ENCODE measurements at places on chromosomes 3 and 15.

GRCh38 chr3:3241596-3241995, 62.1 kb upstream of the CRBN start:
- no peak for DNase-seq

- no peak for DNase-seq
These were observed 271.1 kb upstream of the C2CD4B start for GRCh38 chr15:62436235-62436634.

DNA sequence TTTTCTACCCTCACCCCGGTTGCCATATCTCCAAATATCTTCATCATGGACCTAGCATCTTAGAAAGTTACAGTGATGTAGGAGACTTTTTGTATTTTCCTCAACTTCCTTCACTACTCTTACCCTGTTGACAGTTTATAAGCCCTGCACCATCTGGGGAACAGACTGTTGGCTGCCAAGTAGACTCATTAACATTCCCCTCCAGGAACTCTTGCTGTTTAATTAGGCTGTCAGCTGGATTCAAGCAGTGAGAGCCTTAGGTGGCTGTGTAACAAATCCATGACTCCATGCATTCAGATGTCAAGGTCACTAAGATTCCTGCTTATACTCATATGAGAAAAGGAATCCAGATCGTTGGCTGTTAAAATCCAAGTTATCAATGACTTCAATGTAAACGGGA, 198.3 kb downstream of the NAALADL2 start:
- no peak for DNase-seq

DNA sequence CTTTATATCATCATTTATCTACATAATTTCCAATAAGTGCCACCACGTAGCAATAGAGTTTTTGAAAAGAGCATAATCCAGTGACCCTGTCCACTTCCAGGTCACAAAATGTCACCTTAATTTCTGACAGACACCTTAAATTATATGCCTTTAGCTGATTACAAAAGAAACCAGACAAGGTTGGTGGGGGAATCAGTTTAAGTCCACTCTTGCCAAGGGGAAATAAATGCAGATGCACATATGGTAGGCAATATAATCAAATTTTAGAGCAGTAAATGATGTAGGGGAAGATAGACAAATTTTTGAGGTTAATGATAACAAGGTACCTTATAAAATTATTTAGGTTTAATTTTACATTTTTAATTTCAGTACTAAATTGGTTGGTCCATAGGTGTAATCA, 253.5 kb downstream of the ZIC1 start:
- DNase-seq, result no peak

DNA sequence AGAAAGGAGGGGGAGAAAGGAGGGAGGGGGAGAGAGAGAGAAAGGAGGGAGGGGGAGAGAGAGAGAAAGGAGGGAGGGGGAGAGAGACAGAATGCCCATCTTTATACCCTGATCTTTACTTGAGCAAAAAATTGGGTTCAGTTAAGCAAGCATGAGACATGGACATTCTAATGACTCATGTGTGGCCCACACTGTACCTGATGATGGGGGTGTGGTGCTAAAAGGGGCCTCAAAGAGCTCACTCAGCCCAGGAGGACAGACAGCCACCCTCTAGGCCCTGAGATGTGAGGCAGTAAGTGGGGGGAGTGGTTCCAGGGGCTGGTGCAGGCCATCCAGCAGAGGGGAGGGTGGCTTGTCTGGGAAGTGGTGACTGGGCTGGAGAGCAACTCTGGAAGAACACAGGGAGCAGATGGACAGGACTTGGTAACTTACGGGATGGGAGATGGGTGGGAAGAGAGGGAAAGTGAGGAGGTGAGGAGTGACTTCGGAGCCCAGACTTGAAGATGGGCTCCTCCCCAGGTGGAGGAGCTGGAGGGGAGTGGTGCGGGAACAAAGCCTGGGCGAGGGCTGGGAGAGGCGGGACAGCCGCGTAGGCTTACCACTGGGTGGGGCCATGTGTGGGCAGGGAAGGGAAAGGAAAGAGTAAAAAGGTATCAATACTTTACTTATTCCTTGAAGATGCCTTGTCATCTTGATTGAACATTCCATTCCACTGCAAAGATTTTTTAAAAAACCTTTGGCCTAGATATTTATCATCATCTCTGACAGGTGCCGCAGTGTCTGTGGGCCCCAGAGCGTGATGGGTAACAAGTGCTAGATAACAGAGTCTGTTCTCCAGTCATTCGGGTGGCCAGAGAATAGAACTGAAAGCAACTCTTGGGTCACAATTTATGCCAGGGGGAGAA, 32.3 kb downstream of the TSPAN3 start:
- DNase-seq, result no peak

GRCh38 chr3:108897883-108898282, 55.8 kb downstream of the GUCA1C start:
- DNase-seq, result no peak

- peak; percentile 78 for DNase-seq
These were observed 29.3 kb downstream of the CCNL1 start for GRCh38 chr3:157130467-157131251.

- DNase-seq, result no peak
These were observed 41.5 kb downstream of the ADGRG7 start for GRCh38 chr3:100650651-100651619.

GRCh38 chr15:99127773-99128172, 22.9 kb downstream of the SYNM start:
- no peak for DNase-seq

DNA sequence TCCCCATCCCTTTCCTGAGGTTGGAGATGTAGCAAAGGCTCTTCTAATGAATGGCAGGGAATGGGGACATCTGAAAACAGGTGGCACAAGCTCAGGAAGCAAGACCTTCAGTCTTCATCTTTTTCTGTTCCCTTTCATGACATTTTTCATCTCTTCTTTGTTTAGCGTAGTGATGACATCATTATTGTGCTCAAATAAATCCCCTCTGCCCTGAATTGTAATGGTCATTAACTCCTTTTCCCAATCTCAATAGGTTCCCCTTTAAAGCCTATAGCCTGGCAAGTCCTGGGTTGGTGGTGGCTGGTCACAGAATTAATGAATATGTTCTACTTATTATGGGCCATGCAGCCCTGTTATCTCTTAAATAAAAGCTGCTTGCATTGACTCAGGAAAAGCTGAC, 21.4 kb downstream of the TF start:
- DNase-seq, result no peak

GRCh38 chr3:149449799-149450198, 24.7 kb upstream of the TM4SF4 start:
- peak; percentile 51 for DNase-seq

- no peak for DNase-seq
These were observed 309.5 kb downstream of the THSD4 start for GRCh38 chr15:71424765-71425164.

DNA sequence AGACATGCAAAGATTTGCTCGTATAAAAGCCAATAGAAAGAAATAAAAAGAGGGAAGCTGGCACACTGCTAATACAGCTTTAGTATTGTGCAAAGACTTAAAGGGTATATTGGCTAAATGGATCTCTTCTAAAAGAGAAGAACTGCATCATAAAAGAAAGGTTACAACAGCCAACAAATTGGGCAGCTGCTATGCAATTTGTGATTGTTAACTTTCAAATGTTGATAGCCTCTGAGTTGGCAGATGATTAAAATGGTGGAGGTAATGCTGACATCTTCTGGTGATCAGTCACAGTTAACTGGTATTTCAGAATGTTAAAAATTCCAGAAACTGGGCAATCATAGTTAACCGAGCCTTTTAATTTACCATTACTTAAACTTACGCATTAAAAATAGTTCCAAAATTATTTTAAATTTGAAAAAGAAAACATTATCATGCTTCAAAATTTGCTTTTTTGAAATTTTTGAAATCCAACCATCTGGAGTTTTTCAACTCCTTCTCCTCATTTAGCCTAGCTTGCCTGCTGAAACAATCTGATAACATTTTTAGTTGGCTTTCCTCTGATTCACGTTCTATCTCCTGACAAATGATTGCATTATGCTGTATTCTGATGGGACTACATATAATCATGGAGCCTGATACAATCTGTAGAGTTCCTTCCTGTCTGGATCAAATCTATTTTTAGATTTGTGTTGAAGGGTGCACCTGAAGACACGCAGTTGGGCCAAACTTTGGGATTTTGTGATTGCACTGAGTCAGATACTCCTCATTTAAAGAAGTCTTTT, 144.0 kb upstream of the PDZRN3 start:
- no peak for DNase-seq

DNA sequence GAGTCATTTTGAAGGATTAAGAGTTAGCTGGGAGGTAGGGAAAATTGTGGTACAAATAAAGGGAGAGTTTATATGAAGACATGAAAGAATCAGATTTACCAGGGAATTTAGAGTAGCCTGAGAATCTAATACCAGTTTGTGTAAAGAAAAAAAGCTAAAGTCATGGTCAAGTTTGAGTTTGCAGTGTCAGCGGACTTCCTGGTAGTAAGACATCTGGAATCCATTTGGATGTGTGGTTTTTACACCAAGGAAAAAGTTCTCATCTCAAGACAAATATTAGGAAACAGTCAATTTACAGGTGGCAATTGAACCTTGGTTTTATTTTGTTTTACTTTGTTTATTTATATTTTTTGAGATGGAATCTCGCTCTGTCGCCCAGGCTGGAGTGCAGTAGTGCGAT, 1.5 kb upstream of the P2RY12 start:
- DNase-seq, result no peak

DNA sequence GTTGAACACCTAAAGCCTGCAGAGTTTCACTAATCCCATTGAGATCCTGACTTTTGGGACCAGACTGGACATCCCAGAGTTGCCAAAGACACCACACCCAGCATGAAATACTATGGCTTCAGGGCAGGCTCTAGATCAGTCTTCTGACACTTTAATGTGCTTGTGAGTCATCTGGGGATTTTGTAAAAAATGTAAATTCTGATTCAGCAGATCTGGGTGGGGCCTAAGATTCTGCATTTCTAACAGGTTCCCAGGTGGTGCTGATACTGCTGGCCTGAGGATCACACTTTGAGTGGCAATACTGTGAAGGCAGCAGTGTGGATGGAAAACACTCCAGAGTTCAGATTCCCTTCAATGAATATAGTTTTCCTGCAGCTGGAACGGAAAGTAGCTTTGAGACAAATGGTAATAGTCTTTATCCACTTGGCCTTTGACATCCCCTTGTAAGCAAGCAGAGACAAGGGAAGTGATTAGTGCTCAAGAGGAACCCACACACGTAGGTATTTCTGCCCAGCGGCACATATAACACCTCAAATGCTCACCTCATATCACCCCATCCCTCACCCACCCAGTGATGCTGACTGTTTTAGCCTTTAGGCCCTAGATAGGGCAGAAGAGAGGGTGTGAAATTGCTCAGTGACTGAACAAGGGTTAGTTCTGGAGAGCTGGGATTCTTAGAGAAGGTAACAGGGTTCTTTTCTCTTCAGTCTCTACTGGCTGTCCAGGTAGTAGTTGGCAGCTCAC, 51.5 kb upstream of the GSK3B start:
- DNase-seq, result no peak

GRCh38 chr15:50916400-50916799, 7.9 kb downstream of the AP4E1 start:
- no peak for DNase-seq

GRCh38 chr15:66356077-66356358, 467 bp downstream of the TIPIN start:
- DNase-seq, result no peak

DNA sequence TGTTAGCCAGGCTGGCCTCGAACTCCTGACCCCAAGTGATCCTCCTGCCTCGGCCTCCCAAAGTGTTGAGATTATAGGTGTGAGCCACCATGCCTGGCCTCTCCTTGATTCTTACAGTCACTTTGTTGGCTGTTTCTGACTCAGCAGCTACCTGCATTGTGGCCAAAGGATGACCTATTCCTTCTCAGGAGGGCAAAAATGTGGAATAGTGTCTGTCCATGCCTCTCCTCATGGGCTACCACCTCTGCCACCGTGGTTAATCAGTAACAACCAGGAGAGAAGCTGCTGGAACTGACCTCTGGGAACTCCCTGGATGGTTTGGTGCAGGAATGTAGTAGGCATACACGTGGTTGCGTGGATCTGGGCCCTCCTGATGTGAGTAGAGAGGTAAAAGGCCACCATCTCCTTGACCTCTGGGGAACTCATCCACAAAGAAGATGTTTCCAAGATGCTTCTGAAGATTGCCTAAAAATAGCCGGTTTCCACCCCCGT, 63.3 kb downstream of the FLNB start:
- no peak for DNase-seq

GRCh38 chr15:90233387-90234095, at the start of gene CIB1:
CIB1 (minus strand) TSS chr15:90233941; CDS start chr15:90233885, 56 bp downstream.
- DNase-seq, result peak; percentile 94

DNA sequence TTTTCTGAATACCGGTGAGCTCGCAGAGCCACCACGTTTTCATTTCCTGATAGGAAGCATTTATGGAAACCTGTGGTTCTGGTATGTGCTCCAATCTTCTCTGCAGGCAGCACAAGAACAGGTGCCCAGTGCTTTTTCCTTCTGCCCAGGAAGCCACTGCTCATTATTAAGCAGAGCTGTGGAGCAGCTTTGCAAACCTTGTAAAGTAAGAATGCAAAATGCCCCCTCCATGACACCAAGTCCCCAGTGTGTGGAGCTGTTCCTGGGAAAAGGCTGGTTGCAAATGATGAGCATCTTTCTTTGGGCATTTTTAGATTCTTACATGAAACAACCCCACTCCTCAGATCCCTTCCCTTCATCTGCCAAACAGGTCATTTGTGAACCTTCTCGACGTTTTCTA, 65.7 kb upstream of the MRPL3 start:
- no peak for DNase-seq

DNA sequence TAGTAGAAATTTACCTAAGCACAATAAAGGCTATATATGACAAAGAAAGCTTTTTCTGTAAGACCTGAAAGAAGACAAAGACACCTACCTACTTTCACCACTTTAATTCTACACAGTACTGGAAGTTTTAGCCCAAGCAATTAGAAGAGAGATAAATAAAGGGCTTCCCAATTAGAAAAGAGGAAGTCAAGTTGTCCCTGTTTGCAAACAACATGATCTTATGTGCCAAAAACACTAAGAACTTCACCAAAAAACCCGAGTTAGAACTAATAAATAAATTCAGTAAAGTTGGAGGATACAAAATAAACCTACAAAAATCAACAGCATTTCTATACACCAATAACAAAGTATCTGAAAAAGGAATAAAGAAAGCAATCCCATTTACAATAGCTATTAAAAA, 190.9 kb downstream of the NR2F2 start:
- DNase-seq, result no peak

GRCh38 chr3:71881041-71881440, 96.1 kb upstream of the PROK2 start:
- DNase-seq, result peak; percentile 3

- no peak for DNase-seq
These were observed 9.5 kb downstream of the CPNE9 start for GRCh38 chr3:9713142-9713541.

DNA sequence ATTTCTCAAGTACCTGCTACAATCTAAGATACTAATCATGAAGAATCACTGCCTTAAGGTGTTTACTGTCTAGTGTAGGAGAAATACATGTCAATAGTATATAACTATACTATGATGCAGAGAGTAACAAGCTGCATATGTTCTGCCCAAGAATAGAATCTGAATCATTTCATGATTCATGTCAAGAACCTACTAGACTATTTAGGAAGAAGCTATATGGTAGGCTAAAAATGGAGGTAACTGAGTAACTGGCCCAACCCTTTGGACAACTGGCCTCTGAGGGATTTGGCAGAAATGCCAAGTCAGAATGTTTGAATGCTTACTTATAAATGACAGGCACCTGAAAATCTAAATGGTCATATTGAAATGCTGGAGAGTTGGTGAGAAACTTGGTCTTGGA, 59.9 kb upstream of the DGKG start:
- no peak for DNase-seq
